ENCODE measurements at places on chromosomes 7 and 10. TPM values are rescaled to one million over a fixed set of nuclear protein-coding genes. Genes with fewer than 3 reads are reported as not detected.

CYP3A5 gene
- total RNA-seq = 0.38 TPM

ETV1 gene
- total RNA-seq = 22.6 TPM

SPDYE11 gene
- not detected for total RNA-seq

SAMD8 gene
- total RNA-seq = 29.1 TPM

C10orf62 gene
- total RNA-seq = not detected

DNA sequence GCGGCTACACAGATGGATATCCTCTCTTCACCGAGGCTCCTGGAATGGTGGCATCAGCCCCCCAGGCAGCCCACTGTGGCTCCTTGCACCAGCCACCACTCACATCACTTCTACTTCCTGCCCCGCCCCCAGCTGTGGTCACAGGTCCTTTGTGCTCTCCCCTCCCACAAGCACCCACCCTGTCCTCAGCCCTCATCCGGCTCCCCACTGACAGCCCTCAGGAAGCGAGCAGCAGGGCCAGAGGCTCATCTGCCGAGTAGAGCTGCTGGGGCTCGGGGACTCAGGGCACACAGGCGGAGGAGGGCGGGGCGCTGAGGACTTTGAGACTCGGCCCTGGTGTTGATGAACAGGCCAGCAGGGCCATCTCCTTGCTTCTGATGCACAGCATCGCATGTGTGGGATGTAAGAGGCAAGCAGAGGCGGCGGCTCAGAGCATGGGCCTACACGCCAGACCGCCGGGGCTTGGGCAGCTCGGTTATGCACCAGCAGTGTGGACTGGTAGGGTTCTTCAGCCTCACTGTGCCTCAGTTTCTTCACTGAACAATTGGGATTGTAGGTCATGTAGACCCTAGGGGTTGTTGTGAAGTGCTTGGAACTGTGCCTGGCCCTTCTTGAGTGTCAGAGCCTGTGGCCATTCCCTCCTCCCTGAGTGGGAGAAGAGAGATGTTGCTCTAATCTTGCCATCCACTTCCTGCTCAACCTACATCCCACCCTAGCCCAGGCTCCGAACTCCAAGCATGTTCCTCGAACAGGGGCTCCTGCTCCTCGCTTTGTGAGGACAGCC is at the start of gene PRF1:
Gene PRF1, minus strand, starts transcription at position 77 of the 784 bp plus-strand sequence. CDS start 1,839 bp downstream, outside the sequence.
- H3K4me3 ChIP-seq = no peak within 1 kb of the TSS
- H3K36me3 ChIP-seq = no peaks in the 10 kb centered on the region
- no peak within 1 kb of the TSS for H3K27ac ChIP-seq
- no peak for DNase-seq
- peaks cover 27% of the 10 kb centered on the region for H3K27me3 ChIP-seq

DNA sequence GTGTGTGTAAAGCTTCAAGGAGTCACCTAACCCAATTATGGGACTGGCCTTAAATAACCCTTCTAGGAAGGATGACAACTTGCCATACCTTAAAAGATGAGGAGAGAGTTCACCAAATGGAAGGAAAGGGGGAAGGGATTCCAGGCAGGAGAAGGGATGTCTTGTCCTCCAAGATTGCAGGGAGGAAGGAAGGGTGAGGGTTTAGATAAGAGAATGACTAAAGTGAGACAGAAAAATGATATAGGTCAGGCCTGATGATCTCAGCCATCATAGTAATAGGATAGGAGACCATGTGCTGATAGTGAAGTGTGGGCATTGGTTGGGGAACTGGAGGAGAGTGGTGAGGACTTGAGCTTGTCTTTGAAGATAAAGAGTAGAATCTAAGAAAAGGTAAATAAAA is 7.7 kb upstream of the TMEM26 start:
- no peaks in the 10 kb centered on the region for H3K36me3 ChIP-seq
- H3K4me3 ChIP-seq = no peak overlapping the region
- H3K4me1 ChIP-seq = peaks cover 30% of the 10 kb centered on the region
- DNase-seq = no peak

DNA sequence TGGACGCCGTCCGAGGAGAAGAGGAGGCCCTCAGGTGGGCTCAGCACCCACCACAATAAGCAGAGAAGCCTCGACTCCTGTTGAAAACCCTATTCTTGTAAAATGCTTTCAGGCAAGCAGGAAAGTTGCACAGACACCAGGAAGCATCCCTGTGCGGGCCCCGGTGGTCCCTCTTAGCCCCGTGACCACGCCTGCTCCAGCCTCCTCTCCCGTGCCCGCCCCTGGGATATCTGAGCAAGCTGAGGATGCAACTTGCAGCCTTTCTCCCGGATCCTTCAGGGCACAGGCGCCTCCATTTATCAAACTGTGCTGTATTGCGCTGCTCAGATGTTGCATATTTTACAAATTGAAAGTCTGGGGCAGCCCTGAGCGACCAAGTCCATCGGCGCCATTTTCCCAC is 72.7 kb downstream of the CFAP46 start:
- peaks cover 22% of the 10 kb centered on the region for H3K27me3 ChIP-seq
- H3K4me1 ChIP-seq = no peaks in the 10 kb centered on the region
- H3K27ac ChIP-seq = no peak overlapping the region
- peaks cover 5% of the 10 kb centered on the region for H3K36me3 ChIP-seq

- no peak for DNase-seq
- no peak overlapping the region for H3K4me3 ChIP-seq
- H3K27ac ChIP-seq = no peak overlapping the region
- peaks cover 1% of the 10 kb centered on the region for H3K27me3 ChIP-seq
- no peaks in the 10 kb centered on the region for H3K36me3 ChIP-seq
- no peaks in the 10 kb centered on the region for H3K4me1 ChIP-seq
Observed at GRCh38 chr7:2698581-2699288, 10.7 kb downstream of the AMZ1 start.

GRCh38 chr10:132486539-132487121 is 51.0 kb upstream of the INPP5A start:
- peaks cover 13% of the 10 kb centered on the region for H3K4me1 ChIP-seq
- H3K27me3 ChIP-seq = peaks cover 4% of the 10 kb centered on the region
- no peaks in the 10 kb centered on the region for H3K36me3 ChIP-seq
- no peak overlapping the region for H3K4me3 ChIP-seq

- no peak overlapping the region for H3K4me3 ChIP-seq
- no peak for DNase-seq
- H3K4me1 ChIP-seq = peaks cover 11% of the 10 kb centered on the region
- H3K27ac ChIP-seq = no peak overlapping the region
Observed at GRCh38 chr7:133735222-133735621, 391.9 kb upstream of the LRGUK start.

GRCh38 chr10:22628309-22628708 is 86.1 kb downstream of the PIP4K2A start:
- no peak for DNase-seq
- H3K4me1 ChIP-seq = peaks cover 87% of the 10 kb centered on the region
- H3K27ac ChIP-seq = no peak overlapping the region
- peaks cover 14% of the 10 kb centered on the region for H3K36me3 ChIP-seq
- no peaks in the 10 kb centered on the region for H3K27me3 ChIP-seq
- H3K4me3 ChIP-seq = no peak overlapping the region

Measured in HFFc6 (cell line).